Stimulated activated CD4-positive, alpha-beta T cell treated with anti-CD3 and anti-CD28 coated beads, Interleukin-2, amount 100 ng/mL, for 24 hours (primary cell): ENCODE measurements at places on chromosomes 7 and 10.

DNA sequence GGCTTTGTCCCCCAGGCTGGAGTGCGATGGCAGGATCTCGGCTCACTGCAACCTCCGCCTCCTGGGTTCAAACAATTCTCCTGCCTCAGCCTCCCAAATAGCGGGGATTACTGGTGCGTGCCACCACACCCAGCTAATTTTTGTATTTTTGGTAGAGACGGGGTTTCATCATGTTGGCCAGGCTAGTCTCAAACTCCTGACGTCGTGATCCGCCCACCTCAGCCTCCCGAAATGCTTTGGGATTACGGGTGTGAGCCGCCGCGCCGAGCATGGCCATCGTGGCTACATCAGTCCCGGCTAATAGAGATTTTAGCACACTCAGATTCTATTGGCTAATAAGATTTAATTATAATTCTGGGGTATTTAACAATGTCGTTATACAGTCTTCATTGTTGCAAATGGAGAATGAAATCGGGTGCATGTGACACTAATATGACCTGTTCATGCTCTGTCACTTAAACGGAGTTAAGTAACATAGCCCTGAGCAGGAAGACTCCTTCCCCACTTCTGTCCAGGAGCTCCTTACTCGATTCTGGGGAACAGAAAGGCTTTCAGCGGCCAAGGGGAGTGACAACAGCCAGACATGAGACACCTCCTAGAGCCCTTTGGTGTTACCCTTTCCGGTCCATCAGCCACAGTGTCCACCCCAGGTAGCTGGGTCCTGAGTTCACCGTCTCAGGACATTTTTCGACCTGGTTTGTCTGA, 40.9 kb upstream of the FAM20C start:
- no peak for DNase-seq

- no peak for DNase-seq
These were observed 23.0 kb downstream of the IDE start for GRCh38 chr10:92550924-92551323.

DNA sequence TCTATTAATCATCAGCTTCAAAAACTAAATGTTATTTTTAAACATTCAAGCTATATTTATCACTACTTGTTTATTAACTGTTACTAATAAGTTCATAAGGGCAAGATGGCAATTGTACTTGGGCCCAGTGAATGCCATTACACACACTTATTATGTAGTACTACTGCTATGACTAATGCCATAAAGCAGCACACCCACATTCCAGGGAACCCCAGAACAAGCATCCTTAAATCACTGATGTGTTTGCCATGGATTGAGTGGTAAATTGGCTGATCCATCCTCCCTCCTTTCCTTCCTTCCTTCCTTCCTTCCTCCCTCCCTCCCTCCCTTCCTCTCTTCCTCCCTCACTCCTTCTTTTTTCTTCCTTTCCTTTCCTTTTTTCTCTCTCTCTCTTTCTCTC, 37.4 kb upstream of the RSU1 start:
- DNase-seq, result no peak

DNA sequence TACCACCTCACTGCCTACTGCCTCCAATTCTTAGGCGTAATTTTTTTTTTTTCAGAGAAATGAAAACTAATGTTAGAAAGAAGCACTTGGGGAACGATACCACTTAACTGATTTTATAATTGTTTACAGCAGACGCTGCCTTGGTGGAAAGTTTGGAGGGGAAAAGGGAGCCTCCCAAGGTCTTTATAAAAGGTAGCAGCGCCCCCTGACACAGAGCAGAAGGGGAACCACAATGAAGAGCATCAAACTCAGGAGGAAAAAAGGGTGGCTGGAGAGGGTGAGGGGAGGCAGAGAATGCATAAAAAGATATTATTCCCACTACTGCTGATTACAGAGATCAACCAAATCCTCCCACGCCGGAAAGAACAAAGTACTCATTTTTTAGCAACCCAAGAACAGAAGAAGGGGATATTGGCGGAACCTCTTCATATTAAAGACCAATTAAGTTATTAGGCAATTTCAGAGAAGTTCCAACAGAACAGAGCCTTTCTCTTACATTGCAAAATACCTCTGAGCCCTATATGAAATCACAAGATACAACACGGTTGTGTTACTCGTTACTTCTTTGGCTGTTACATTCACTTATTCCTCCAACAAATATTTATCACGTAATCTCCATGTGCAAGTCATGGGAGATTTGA, 135.8 kb downstream of the TEX36 start:
- DNase-seq, result no peak

GRCh38 chr10:124996127-124996853, 54.4 kb downstream of the ZRANB1 start:
- no peak for DNase-seq

- DNase-seq, result no peak
These were observed 565 bp upstream of the INA start for GRCh38 chr10:103276251-103276895.

GRCh38 chr7:47477191-47478016, 104.5 kb downstream of the TNS3 start:
- no peak for DNase-seq
